ENCODE measurements at places on chromosomes 12 and 14.

- DNase-seq, result no peak
Observed at GRCh38 chr14:105153739-105154475, 14.7 kb downstream of the JAG2 start.

- no peak for DNase-seq
Observed at GRCh38 chr14:105876829-105877228, 350.4 kb downstream of the TMEM121 start.

DNA sequence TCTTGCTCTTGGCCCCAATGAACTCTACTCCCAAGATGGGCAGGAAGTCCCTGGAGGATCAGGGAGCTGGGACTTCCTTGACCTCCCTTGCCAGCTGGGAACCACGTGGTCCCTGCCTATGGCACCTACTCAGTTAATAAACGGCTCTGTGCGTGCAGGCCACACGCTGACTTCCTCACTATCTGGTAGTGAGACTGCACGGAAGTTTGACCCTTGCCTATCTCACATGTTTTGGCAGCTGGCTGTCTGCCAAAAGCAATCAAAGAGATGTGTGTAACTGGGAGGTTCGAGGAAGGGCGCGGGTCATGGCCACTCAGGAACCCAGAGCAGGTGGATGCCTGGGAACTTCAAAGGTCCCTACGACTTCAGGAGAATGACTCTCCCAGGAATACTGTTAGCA, 57.9 kb downstream of the RFLNA start:
- DNase-seq, result no peak

- DNase-seq, result no peak
Observed at GRCh38 chr12:125259178-125259867, 194.1 kb downstream of the AACS start.

DNA sequence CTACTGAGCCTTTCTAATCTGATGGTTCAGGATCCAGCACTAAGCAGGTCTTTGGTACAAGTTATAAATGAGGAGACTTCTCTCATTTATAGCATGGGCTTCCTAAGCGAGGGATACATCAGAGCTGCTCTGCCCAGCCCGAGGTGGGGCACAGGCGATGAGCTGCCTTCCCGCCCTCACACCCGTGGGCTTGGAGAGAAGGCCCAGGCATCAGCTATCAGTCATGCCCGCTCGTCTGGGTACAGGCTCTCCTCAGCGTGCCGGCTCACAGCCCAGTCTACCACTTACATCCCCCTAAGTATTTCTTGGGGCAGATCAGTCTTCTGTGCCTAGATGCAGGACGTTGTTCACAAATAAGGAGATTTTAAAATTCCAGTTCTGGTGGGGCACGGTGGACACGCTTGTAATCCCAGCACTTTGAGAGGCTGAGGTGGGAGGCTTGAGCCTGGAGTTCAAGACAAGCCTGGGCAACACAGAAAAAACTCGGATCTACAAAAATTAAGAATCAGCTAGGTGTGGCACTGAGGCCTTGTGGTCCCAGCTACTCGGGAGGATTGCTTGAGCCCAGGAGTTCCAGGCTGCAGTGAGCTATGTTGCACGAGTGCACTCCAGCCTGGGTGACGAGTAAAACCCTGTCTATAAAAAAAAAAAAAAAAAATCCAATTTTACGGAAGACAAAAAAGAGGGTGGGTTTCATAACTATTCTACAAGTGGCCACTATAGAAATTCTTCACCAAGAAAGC, 57.0 kb downstream of the CCDC88C start:
- no peak for DNase-seq

- no peak for DNase-seq
Observed at GRCh38 chr12:25352083-25352918, 101.6 kb upstream of the KRAS start.

DNA sequence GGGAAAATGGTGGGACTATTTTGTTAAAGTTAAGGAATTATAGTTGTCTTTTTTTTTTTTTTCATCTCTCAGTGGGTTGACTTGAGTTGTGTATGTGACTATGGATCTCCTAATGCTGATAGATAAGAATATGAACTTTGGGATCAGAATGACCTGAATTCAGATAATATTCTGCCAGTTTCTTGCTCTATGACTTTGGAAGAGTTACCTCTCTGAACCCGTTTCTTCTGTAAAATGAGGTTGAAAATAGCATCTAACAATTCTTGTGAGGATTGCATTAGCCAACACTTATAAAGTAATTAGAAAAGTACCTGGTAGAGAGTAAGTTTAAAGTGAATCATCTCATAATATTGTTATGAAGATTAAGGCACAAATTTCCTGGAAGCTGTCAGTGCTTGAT, 18.4 kb downstream of the EID3 start:
- no peak for DNase-seq

DNA sequence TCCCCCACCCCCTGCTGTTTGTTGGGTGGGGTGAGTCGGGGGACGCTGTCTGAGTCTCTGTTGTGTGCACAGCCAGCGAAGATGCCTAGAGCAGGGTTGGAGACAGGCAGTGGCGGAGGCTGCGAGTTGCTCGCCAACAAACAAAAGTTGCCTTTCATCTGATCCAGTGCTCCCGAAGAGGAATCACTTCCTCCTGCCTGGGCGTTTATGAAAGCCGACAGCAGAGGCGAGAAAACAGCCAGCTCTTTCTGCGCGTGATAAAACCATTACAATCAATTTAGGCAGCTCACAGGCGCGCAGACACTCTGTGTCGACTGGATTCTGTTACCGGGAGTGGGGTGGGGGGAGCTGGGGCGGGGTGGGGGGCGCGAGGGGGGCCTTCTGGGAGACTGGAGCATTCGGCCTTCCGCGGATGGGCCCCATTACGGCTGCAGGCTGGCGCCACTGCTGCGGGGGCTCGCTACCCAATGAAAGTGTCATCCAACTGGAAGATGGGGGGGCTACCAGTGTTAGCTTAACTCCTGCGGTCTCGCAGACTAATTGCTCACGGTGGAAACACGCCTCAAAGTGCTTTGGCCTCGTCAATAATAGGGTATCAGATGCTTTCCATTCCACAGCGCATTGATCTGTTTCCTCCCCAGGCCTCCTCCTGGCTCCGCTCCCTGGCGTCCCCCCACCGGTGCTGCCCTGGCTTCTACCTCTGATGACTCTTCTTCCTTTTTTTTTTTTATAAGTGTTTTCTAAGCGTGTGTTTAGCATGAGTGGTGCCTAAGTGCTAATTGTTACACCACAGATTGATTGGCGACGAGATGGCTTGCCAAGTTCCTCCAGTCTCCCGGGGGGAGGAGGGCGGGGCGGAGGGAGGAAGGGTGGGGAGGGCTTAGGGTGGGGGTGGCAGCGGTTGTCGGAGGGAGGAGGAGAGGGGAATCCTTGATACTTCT, 678.4 kb downstream of the MED13L start:
- no peak for DNase-seq

- no peak for DNase-seq
Observed at GRCh38 chr14:68791902-68792677, 777 bp downstream of the ZFP36L1 start.

- no peak for DNase-seq
Observed at GRCh38 chr14:99023371-99023770, 248.6 kb downstream of the BCL11B start.

DNA sequence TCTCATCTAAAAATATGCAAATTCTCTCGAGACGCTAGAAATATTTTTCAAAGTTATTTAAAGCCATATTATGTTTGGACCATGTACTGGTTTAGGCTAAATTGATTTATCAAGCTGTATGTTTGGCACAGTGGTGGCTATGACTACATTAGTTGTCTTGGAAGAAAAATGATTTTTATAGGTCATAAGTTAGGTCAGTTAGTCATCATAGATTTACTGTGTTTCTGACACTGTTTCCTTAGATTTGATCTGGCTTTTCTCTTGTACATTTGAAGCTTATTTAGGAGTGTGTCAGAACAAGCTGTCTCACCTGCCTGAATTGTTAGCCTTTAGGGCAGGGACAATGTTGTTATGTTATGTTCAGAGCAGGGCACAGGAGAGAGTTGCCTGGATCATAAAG, 161.1 kb upstream of the FBXO33 start:
- no peak for DNase-seq

- DNase-seq, result no peak
Observed at GRCh38 chr12:91367234-91367849, 184.7 kb upstream of the DCN start.

DNA sequence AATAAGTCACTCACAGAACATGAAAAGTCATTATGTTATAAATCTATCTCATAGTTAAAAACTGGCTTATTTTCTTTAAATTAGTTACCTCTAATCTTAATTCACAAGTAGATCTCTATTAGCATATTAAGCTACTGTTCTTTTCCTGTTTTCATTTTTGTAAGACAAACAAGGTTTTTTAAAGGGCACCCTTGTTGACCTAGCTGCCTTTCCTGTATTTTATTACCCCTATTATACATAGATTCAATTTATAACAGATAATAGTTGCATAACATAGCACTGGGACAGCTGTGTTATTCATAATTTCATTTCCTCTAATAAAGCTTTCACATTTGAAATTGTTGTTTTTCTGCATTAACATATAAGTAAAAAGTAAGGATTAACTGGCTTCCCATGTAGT, 1500.7 kb upstream of the FLRT2 start:
- DNase-seq, result no peak

- no peak for DNase-seq
Observed at GRCh38 chr12:18470251-18470650, 208.9 kb downstream of the PIK3C2G start.

DNA sequence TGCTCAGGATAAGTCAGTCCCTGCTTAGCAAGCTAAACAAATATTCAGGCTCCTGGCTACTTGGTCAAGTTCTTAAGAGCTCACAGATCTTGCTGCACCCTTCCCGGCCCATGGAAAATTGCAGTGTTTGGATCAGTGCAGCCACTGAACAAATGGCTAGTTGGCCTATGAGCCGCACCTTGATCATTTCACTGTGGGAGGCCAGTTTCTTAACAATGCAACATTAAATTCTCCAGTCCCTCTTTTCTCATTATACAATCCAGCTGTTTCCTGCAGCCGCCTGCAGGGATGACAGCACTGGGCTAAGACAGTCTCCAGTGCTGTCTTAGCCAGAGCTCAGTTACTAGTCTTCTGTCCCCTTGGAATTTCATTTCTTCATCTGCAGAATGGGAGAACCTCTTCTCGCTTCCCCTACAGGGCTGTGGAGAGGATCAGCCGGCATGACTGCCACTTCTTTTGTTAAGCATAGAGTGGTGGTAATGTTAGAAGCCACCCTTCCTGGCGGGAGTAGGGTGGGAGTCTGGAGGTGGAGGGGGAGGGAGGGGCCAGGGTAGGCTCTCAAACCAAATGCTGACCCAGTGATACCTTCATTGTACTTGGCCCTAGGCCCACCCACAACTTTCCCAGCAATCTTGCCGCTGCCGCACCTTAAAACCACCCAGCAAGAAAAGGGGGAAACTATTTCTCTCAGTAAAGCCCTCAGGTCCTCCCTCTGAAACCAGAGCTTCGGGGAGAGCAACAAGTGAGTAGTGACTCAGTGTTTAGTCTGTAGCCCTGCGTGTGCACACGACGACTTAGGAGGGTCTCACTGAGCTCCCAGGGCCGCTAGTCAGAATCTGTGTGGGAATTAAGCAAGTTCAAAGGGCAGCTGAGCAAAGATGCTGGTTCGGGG, 145.7 kb downstream of the NUAK1 start:
- no peak for DNase-seq

GRCh38 chr12:119412306-119412705, 77.8 kb downstream of the CCDC60 start:
- DNase-seq, result no peak

- DNase-seq, result no peak
Observed at GRCh38 chr14:80054020-80054419, 157.3 kb downstream of the DIO2 start.

- DNase-seq, result no peak
Observed at GRCh38 chr12:115709540-115710011, 567.9 kb downstream of the MED13L start.

DNA sequence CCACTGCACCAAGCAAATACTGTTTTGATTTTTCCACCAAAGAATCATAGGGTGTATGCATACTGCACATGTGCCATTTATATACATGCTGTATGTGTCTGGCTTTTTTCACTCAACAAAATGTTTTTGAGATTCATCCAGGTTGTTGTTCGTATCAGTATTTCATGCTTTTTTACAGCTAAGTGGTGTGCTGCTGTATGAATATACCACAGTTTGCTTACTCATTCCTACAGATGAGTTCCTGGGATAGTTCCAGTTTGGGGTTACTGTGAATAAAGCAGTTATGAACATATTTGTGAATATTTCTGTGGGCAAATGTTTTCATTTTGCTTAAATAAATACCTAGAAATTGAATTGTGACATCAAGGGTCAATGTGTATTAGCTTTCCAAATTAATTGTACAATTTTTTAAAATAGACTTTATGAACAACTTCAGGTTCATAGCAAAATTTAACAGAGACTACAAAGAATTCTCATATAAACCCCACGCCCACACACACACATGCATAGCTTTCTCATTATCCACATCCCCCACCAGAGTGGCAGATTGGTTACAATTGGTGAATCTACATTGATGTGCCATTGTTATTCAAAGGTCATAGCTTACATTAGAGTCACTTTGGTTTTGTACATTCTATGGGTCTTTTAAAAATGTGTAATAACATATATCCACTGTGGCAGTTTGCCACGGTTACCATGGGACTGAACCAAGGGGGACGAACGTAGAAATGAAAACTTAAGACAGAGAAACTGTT, 6.9 kb upstream of the KRT6A start:
- DNase-seq, result no peak

DNA sequence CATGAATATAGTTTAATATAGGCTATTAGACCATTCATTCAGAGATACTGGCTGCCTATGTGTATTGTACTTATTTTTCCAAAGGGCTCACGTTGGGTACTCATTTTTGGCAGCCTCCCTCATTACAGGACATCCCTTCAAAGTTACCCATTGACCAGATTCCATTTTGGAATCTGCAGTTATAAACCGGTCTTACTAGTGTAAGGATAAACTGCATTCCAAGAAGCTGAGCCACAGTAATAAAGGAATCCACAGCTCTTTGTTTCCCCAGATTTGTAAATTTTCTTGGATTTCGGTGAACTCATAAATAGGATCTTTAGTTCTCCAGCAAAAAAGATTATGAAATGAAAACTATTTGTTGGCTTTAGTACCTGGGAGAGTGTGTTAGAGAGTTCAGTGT, 18.9 kb upstream of the CFL2 start:
- no peak for DNase-seq

DNA sequence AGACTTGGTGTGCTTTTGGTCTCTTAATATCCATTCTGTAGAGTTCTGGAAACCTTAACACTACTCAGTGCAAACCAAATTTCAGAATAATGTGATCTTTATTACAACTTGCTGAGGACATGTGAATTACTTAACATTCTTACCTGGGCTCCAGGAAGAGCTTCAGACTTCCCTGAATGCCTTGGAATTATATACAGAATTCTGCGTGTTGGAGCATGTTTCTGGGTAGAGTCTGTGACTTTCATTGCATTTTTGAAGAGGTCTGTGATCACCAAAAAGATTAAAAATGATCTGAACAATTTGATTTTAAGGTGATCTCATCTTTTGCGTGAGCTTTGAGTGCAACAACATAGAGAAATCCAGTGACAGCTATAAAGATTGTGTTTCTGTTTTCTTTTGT, 35.4 kb downstream of the ZDHHC17 start:
- DNase-seq, result no peak

GRCh38 chr14:87102811-87103378, 890.1 kb downstream of the GALC start:
- DNase-seq, result no peak

Measured in germinal center (tissue), 1 donor.